Glutamatergic neuron (in vitro differentiated cells): ENCODE measurements at places on chromosomes 4 and X. TPM values are rescaled to one million over a fixed set of nuclear protein-coding genes. Genes with fewer than 3 reads are reported as not detected.
A peak's percentile ranks its signal among the peaks of the same experiment; 100 is the strongest.

C4orf46 gene
- 18.5 TPM for total RNA-seq

FANCB gene
- 3.4 TPM for total RNA-seq

SPANXN3 gene
- total RNA-seq: not detected

DNA sequence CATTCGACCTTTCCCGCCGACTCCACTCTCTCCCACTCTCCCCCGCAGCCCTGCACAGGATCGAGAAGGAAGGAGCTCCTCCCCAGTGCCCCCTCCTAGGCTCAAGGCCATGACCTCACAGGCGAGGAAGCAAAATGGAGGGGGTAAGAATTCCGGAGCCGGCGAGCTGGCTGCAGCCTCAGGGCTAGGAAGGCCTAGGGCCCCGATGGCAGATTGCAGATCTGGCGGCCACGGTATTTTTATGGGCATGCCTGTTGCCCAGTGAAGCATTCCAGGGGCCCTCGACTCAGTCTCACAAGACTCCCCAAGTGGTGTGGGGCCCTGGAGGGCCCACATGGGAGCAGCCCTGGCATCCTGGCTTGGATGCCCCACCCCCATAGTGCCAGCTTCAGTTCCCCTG is 942 bp upstream of the L1CAM start:
- no peak for DNase-seq

ATP6AP2 gene
- total RNA-seq: 59.0 TPM

DNA sequence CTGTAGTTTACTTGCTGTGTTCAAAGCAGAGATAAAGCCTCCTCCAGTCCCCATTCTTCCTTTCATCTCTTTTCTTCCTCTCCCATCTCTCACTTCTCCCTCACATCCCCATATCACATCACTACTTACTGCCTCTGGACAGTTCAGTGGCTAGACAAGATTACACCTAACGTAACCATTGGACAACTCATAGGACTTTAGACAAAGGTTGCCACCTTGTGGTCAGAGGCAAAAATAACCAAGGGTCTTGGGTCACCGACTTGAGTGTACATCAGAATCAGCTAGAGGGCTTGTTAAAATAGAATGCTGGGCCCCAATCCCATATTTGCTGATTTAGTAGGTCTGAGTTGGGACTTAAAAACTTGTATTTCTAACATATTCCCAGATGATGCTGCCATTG is 109.3 kb upstream of the DGKK start:
- peak; percentile 24 for DNase-seq

DNA sequence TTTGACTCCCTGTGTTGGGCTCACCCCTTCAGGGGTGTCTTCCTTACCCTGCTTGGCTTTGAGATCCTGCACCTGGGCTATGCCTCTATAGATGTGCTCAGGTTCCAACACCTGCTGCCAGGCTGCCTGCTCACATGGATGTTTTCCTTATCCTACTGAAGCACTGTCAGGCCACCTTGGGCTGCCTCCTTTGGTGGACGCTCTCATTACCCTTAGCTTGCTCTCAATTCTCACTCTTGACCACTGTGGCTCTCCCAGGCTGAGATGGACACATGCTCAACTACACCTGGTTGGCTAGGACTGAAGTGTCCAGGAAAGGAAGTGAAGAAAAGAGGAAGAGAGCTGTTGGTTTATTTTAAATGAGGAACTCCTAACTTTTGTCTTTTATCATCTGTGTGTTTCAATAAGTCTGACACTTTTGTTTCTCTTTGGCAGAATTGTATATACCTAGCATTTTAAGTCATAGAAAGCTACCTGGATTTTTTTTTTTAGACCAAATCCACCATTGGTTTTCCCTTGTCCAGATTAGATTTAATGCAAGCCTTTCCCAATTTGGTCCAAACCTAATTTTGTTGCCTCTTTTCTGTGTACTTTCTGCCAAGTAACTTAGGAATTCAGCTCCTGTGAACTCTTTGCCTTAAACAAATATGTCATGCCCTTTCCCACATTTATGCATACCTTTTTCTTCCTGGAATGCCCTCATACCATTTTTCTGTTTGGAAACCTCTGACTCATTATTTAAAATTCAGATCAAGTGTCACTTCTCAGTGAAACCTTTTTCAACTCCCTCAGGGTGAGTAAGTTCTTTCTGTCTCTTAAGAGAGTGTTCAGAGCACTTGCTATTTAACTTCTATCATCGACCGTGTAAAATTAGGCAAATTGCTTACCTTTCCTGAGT is 175.8 kb downstream of the GC start:
- DNase-seq: no peak

TMEM31 gene
- total RNA-seq: not detected

DNA sequence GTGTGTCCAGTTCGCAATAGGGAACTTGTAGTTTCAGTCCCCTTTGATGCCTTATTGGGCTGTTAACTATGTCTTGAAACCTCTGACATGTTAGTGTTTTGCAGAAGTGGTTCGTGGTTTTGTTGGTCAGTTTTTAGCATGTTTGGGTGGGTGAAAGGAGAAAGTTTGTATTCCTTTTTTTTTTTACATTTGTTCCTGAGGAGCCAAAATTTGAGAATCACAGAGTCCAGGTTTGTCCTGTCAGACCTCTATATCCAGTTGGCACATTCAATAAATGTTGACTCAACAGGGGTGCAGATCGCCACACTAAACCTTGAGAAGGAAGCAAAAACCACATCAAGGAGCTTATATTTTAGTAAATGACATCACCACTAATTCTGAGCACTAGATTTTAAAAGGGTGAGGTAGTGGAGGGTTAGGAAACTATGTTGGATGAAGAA is 26.2 kb downstream of the DLG3 start:
- no peak for DNase-seq

CT45A7 gene
- not detected for total RNA-seq

- no peak for DNase-seq
Observed at GRCh38 chrX:17285983-17286382, 89.0 kb upstream of the NHS start.

GRCh38 chr4:111070390-111070789 is 447.5 kb upstream of the PITX2 start:
- no peak for DNase-seq

SPANXA2 gene
- not detected for total RNA-seq

DNA sequence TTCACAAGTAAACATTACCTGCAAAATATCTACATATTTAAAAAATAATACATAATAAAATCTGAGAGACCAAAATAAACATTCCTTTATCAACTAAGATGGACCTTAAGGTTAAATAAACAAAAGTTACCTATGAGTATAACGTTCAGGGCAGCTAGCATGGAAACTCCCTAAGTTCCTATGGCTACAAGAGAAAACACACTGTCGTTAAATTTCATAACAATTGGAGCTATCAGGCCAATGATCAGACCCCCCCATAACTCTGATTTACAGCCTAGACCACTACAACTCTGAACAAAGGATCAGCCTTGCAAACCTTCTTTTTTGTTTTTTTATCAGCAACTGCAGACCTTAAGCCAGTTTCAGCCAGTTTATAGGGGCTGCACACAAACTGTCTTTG is 1418.4 kb downstream of the PCDH18 start:
- DNase-seq: no peak

GRCh38 chr4:110826656-110827055 is 203.8 kb upstream of the PITX2 start:
- no peak for DNase-seq

GRCh38 chr4:95835672-95836071 is 4.2 kb upstream of the PDHA2 start:
- peak; percentile 27 for DNase-seq

DNA sequence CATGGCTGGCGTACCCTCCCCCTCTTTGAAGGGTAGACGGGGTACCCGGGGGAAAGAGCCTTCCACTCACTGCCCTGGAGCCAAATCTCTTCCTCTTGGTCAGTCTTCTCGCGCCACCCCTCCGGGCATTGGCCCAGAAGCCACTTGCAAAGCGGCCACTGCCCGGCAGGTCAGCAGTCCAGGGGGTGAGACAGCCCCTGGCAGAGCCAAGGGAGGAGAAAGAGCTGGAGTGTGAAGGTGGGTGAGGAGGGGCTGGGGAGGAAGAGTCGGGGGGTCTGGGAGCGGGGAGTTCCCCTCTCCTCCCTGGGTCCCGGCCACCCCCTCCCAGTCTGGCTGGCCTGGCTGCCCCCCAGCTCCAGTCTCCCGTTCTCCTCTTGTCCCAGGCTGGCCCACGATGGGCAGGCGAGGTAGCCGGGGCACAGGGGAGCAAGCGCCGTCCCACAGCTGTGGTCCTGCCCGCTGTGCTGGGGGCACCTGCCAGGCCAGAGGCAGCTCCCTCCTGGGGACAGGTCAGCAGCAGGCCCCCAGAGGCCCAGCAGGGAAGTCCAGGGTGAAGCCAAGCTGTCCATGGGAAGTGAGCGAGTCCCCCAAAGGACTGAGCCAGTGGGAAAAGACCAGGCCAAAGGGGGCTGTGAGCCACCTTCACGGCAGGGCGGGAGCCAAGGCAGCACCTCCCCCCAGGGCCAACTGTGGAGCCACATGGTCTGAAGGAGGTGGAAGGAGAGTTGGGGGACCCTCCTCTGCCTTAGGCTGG is 21.6 kb upstream of the DUSP9 start:
- DNase-seq: no peak

DNA sequence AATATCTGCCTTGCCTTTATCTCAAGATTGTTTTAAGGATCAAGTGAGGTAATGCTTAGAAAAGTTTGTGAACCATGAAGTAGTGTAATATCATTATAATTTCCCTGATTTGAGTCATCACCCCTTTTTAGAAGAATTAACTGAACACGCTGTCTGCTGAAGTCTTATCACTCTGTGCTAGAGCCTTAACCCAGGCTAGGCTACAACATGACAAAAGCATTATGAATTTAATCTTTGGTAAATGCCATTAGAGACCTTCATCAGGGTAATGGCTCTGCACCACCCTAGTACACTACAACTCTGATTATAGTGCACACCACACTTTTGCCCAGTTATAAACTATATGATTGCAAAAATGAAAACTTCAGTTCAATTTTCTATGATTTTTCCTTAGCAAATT is 118.3 kb downstream of the ADGRL3 start:
- DNase-seq: no peak

GRCh38 chr4:27040356-27040755 is 179.7 kb downstream of the STIM2 start:
- DNase-seq: no peak
